ENCODE measurements at places on chromosomes 2 and 18.

GRCh38 chr2:98333922-98334321 is 12.3 kb upstream of the CNGA3 start:
- DNase-seq, result no peak

GRCh38 chr2:36971990-36972389 is 5.7 kb upstream of the STRN start:
- no peak for DNase-seq

DNA sequence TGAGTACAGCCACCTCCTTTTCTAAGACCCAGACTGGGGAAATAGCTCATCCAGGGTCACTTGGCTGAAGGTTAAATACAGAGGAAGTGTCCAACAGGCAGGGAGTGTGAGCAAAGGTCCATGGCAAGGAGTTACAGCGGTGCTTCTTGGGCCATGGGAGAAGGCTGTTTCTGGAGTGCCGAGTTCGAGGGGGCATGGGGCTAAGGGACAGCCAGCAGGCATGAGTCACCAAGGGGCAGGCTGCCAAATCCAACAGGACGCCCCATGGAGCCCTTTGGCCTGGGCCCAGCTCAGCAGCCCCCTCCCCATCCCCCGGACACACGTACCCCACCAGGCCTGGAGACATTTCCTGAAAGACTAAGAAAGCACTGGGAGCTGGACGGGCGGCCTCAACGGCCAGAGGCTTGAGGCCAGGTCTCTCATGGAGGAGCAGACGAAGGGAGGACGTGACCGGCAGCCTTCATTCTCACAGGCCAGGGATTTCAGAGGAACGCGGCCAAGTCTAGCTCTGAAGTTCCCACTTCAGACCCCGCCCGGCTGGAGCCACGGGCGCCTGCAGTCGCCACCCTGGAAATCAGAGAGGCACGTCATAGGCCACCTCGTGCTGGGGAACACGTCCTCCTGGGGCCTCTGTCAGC is 160.4 kb downstream of the SMAD7 start:
- no peak for DNase-seq

DNA sequence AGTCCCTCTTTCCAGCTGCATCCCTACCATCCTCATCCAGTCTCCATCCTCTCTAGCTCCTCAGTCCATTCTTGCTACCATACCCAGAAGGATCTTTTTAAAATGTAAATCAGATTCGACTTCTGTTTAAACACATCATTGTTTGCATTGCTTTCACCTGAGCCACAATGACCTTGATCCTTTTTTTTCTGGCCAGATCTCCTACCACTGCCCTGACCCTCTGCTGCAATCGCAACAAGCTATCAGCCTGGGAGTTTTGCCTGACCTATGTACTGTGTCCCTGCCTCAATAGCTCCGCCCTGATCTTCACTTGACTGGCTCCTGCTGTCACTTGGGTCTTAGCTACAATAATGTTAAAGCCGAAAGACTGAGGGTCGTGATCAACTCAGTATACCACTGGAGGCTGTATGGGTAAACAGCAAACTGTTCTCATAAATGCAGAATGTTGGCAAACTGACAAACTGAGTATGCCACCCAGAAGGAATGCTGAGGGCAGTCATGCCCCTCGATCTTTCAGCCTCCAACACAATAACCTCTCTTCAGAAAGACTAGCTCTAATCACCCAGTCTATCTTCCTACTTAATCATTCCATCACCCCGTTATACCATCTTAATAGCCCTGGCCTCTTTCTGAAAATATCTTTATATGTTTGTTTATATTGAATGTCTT is 2.6 kb upstream of the RBM43 start:
- DNase-seq, result no peak

- no peak for DNase-seq
Observed at GRCh38 chr2:198096965-198097364, 292.6 kb downstream of the PLCL1 start.

DNA sequence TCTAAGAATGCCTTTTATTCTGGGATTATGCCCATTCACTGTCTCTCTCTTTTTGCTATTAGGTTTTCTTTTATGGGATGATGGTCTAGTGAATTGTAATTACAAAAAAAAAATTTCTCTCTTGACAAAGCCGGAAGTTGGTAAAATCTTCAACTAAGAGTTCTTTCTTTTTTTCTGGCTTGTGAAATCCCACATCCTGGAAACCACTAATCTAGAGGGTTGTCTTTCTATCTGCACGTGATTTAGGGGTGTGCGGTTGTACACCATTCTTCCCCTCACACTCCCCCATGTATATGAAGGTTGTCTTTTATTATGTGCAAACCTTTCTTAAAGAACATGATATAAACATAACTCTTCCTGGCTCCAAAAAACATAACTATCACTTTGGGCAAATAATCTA is 52.0 kb downstream of the GATA6 start:
- no peak for DNase-seq

DNA sequence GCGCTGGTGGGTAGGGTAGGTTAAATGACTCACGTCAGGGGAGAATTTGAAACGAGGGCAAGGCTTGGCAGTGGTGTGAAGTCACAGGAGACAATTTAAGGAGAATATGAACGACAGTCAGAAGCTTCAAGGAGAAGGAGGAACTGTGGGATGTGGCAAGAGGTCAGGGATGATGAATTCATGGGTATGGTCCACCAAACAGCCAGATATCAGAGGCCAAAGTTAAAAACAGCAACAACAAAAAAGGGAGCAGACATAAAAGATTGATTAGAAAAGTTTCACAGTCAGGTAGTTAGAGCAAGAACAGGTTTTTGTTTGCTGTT is 1.4 kb upstream of the ZNF396 start:
- no peak for DNase-seq

- no peak for DNase-seq
Observed at GRCh38 chr18:36411745-36412168, 114.2 kb downstream of the FHOD3 start.

GRCh38 chr2:144963031-144963430 is 443.1 kb upstream of the ZEB2 start:
- no peak for DNase-seq

DNA sequence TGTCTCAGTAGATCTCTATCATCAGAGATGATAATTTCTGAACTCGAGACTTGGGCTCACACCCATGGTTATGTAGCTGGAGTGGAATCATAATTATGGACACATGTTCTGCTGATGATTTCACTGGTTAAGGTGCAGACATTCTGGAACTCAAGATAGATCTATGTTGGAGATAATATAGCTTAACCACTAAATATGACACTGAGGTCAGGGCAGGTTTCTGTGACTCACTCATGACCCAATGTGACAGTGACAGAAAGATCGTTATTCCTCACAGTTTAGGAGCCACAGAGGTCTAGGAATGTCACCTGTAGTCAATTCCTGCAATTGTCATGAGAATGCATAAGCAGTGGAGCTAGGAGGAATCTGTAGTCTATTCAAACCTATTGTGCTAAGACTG is 828.6 kb downstream of the TRIB2 start:
- DNase-seq, result no peak

DNA sequence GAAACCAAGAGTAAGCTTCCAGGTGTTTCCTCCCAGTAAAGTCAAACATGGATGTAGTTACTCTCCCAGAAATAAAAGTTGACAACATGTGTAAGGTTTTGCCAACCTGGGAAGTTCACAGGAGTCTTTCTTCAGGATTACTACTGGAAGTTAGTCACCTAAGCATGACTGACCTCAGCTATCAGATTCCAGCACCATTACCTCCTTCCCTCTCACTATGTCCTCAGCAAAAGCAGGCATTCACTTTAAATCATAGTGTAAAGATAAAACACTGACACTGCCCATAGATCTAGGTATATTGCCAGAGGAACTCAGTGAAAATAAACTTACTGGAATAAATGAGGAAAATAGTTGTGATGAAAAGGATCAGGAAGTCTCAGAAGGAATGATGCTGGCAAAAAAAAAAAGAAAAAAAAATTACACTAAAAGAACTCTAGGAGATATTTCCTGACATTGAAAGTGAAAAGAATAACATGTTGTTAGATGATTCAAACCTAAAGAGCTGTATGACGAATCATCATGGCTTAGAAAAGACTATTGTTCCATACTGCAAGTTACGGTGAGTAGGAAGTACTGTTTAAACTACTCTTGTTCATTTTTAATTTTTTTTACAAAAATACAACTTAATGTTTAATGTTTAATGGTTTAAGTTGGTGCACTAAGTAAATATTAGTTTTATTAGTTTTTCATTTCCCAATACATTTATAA is 484.5 kb upstream of the ZNF804A start:
- DNase-seq, result no peak

- DNase-seq, result no peak
Observed at GRCh38 chr2:160105366-160105765, 43.0 kb upstream of the PLA2R1 start.

DNA sequence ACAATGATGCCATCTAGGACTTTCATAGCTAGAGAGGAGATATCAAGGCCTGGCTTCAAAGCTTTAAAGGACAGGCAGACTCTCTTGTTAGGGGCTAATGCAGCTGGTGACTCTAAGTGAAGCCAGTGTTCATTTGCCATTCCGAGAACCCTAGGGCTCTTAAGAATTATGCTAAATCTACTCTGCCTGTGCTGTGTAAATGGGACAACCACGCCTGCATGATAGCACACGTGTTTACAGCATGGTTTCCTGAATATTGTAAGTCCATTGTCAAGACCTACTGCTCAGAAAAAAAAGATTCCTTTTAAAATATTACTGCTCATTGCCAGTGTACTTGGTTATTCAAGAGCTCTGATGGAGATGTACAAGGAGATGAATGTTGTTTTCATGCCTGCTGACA is 188.4 kb downstream of the SEPTIN10 start:
- no peak for DNase-seq

Data from NCI-H1417 treated with DMSO at 0.1 percent for 48 hours (cell line).